Tibial artery (tissue), 4 donors: ENCODE measurements at places on chromosomes 11 and 22.

- DNase-seq = no peak
Observed at GRCh38 chr22:17137861-17138425, 16.8 kb upstream of the TMEM121B start.

DNA sequence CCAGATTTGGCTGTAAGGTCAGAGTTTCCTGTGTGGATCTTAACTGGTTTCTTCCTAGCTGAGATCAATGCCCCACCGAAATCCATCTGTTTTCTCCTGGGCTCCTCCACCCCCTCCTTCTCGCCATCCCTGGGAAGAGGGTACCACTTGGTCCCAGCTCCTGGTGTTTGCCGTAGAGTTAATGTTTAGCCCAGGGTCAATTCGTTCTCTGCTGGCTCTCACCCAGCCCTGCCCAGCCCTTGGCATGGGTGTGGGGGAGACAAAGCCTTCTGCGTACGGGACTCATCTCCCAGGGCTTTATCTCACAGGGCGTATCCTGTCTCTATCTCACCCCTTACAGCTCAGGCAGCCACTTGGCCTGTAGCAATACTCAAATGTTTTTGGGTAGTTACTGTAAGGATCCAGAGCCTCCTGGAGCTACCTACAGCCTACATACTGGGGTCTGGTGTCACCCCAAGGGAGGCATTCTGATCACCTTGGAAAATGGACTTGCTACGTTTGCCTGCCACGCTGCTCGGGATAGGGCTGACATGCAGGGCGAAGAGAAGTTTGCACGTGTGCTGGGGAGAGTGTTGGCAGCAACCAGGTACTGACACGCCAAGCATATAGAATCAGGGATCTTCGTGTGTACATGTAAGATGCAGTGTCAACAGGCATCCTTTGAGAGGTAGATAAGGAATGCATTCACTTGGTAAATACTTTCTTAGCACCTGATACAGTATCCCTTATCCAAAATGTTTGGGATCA lies 66.1 kb downstream of the SCN3B start:
- DNase-seq = no peak

DNA sequence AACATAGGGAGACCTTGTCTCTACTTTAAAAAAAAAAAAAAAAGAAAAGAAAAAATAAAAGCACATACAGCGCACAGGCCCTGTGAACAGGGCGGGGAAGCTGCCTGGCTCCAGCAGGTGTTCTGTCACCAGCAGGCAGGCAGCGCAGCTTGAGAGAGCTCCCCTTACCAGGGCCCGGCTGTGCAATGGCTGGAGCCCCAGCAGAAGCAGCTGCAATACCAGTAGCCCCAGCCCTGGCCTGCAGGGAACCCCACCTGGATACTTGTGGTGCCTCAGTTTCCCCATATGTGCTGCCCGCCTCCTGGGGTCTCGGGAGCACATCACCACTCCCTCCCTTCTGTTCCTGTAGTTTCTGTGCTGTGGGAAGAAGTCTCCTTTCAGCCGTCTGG lies 12.3 kb downstream of the TSPAN32 start:
- DNase-seq = no peak

DNA sequence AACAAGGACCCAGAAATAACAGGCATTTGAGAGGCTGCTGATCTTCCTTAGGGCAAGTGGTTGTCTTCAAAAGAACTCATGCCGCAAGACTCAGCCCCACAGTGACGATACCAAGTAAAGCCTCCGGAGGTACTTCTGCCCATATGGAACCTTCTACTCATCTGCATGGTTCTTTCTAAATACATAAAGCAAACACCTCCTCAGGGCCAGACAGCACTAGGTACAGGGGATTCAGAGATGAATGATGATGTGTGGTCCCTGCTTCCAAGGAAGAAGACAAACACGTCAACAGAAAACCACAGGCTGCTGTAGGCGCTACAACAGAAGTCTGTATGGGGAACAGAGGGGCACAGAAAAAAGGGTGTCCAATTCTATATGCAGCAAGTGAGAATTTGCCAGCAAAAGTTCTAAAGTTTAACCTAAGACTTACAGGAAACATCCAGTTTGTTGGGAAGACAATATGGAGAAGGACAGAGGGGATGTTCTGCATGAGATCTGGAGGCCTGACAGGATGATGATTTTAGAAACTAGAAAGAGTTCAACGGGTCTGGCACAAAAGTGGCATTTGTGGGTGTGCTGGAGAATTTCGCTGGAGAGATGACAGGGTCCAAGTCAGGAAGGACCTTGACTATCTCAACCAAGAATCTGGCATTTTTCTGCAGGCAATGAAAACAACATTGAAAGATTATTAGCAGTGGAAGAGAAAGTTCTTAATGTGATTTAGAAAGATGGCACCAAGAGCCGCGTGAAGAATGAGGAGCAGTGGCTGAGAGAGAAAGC lies 23.7 kb downstream of the JAML start:
- DNase-seq = no peak

DNA sequence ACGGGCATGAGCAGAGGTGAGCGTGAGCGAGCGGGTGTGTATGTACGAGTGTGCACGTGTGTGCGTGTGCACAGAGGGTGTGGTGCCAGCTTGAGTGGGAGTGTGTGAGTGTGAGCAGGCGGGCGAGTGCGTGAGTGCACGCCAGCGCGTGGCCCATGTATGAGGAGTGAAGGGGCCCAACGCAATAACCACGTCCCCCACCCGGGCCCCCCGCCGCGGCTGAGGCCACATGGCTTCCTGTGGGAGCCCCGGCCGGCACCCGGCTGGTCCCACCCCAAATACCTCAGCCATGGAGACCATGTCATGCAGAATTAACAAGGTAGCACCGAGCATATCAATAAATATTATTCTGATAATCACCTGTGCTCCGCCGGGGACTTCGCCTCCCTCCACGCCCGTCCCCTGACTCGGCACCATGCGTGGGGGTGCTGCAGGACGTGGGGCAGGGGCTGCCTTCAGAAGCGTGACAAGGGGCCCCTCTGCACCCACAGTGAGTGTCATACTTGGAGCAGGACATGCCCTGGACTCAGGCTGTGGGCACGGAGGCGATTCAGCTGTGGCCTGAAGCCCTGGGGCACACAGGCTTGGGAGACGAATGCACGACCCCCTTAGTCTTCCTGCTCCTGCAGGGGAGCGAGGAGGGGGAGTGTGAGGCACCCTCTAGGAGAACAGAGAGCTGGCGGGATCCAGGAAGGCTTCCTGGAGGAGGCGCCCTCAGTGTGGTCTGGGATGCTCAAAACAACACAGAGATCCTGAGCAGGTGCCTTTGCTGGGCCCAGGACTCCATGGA lies 5.6 kb upstream of the TRABD start:
- DNase-seq = no peak

DNA sequence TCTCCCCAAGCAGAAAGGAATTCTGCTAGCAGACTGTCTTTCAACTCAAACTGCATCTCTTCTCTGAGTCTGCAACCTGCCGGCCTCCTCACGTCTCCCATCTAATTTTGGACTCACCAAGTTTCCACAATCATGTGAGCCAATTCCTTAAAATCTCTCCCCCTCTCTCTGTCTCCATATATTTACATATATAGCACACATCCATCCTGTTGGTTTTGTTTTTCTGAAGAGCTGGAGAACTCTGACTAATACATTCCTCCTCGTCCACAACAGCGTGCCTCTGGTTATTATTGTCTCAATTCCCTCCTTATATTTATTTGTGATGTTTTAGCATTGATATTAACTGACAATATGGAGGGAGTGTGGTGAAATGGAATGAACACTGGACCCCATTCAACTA lies 29.6 kb upstream of the FJX1 start:
- no peak for DNase-seq

- no peak for DNase-seq
Observed at GRCh38 chr11:61343792-61344745, 11.0 kb downstream of the TKFC start.

DNA sequence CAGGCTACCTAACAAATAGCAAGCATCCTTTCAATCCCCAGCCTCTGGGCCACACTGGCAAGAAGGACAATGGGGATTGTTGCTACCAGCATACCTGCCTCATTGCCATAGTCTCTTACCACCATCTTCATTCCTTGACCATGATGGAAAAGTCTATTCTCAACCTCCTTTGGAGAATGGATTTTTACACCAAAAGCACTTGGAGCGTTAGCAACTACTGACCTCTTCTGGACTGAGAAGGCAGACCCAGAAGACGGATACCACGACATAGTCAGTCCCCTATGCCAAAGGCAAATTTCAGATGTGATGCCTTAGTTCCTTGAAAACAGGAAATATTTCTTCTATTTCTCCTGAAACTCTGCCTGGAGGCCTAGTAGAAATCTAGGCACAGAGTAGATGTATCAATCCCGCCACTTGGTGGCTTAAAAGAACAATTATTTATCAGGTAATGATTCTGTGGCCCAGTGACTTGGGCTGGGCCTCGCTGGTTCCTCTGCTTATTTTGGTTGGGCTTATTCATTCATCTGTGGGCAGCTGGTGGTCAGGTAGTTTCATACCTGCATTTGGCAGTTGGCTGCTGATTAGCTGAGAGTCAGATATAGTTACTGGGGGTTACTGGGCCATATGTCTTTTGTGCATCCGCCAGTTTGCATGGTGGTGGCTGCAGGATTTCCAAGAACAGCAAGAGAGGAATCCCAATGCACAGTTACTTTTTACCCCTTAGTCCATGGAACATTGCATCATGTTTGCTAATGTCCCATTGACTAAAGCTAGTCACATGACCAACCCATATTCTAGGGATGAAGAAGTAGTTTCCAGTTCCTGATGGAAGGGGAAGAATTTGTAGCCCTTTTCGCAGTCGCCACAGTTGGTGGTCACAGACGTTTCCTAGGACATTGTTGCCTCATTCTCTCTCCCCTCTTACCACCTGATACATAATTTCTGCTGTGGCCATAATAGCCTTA lies 75.2 kb downstream of the DHCR7 start:
- no peak for DNase-seq

- no peak for DNase-seq
Observed at GRCh38 chr11:133476570-133477250, 55.6 kb downstream of the OPCML start.

GRCh38 chr22:33426451-33426850 lies 368.3 kb upstream of the SYN3 start:
- no peak for DNase-seq

- DNase-seq = no peak
Observed at GRCh38 chr11:46073632-46074031, 47.6 kb downstream of the PHF21A start.

GRCh38 chr11:96794152-96794551 lies 404.3 kb downstream of the JRKL start:
- no peak for DNase-seq

GRCh38 chr22:18136563-18137320 lies 13.2 kb upstream of the USP18 start:
- DNase-seq = no peak

GRCh38 chr22:22584722-22585121 lies 25.7 kb upstream of the PRAME start:
- no peak for DNase-seq

- no peak for DNase-seq
Observed at GRCh38 chr22:26372890-26373289, 56.2 kb upstream of the ASPHD2 start.

- DNase-seq = no peak
Observed at GRCh38 chr11:82559609-82560008, 174.1 kb downstream of the FAM181B start.

GRCh38 chr11:12863605-12864121 lies 145.5 kb upstream of the RASSF10 start:
- peak; percentile 38 for DNase-seq

- DNase-seq = no peak
Observed at GRCh38 chr22:36368359-36368983, 19.3 kb downstream of the MYH9 start.

- no peak for DNase-seq
Observed at GRCh38 chr22:17920145-17920605, 104.2 kb downstream of the MICAL3 start.
